T1000 (cell line): ENCODE measurements at places on chromosomes 6 and 20.

DNA sequence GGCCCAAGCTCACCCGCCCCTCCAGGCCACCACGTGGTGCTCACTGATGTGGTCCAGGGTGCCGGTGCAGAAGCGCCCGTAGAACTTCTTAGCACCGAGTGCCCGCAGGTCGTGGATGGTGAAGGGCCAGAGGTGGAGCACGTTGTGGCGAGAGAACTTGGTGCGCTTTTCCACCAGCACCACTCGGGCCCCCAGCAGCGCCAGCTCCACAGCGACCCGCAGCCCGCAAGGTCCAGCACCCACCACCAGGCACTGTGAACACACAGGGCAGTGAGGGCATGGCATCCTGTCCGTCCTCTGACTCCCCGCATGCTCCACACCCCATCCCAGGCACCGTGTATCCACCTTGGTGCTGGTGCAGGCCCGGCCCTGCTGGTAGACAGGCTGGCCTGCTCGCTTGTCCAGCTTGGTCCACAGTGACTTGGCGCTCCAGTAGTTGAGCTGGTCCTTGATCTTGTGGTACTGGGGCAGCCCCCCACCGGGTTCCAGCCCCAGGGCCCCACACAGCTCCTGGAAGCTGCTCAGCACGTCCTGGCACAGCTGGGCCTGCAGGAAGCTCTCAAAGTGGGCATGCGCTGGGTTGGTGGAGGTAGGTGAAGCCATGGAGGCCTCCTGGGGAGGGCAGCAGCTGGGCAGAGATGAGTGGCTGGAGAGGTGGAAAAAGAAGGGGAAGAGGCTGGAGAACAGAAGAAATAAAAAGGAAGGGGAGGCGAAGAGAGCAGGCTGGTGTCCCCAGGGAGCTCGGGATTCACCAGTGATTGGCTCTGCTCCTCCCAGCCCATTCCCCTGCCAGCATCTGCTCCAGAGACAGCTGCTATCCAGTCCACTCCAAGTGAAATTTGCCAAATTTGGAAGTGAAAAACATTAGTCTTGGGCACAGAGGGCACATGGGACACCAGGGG is 1.7 kb downstream of the MICAL1 start:
- no peak for DNase-seq

DNA sequence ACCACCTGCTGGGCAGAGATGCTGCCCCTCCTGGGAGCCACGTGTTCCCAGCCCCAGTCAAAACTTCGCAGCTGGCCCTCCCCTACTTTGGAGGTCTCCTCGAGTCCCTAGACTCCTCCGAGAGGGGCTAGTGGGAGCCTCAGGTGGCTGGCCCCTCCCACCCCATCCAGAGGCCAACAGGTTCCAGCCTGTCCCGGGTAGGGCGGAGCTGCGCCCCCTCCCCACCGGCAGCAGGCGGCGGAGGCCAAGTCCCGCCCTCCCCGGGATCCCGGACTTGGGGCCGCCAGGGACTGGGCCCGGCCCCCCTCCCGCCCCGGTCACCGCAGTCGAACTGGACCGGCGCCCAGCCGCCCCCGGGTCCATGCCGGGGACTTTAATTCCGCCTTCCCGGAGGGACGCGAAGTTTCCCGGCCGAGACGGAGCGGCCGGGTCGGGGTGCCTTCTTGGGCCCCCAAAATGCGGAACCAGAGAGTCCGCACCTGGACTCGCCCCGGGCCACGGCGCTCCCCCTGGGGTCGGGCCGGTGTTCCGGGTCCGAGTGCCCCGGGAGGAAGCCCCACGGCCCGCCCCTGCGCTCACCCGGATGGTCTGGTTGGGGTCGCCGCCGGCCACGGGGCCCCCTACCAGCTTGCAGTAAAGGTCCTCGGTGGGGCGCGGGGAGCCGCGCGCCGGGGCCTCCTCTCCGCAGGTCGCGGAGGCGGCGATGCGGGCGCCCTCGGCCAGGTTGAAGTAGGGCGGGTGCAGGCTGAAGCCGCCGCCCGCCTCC is 559 bp downstream of the LAMA5 start:
- no peak for DNase-seq

DNA sequence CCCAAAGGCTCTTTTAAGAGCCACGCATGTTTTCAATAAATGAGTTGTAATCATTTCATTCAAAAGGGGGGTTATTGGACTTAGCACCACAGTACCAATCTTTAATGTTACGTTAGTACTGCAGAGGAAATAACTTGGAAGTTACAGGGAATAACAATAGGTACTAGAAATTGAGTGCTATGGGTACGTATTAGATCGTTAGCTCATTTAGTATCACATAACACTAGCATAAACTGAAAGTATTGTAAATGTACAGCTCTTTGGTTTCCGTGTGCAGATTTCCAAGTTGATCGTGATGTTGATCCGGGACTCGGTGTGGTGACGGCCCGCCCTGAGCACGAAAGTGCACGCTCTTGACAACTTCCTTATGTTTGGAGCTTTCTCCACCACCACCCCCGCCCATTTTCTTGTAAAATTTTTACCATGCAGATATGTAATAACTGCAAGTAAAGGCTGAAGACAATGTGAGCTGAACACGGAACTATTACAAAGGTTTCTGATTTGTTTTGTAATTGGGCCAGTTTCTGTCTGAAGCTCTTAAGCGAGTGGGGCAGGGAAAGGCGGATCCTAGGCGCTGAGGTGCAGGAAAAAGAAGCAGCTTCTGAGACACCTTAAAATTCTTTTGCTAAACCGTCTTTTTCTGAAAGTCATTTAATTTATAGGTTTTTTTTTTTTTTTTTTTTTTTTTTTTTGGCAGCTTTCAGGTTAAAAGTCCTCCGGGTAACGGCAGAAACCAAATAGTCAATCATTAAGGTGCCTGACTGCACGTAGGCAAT is 71.5 kb downstream of the HFE start:
- no peak for DNase-seq

- no peak for DNase-seq
Measured at GRCh38 chr6:47690791-47691190, 7.6 kb upstream of the ADGRF4 start.

- no peak for DNase-seq
Measured at GRCh38 chr6:158654960-158655489, 5.2 kb downstream of the SYTL3 start.
